ENCODE measurements at places on chromosomes 12 and 14.
A peak's percentile ranks its signal among the peaks of the same experiment; 100 is the strongest.

DNA sequence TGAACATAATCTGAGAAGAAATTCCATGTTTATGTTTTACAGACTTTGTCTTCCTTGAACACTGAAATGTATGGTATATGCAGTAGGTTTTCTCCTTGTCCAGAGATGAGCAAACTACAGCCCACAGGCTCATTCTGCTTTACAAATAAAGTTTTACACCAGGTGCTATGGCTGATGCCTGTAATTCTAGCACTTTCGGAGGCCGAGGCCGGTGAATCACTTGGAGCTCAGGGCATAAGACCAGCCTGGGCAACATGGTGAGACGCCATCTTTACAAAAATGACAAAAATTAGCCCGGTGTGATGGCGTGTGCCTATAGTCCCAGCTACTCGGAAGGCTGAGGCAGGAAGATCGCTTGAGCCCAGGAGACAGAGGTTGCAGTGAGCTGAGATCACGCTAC is 64.7 kb downstream of the LRP6 start:
- H3K4me1 ChIP-seq, result no peaks in the 10 kb centered on the region
- H3K27ac ChIP-seq, result no peak overlapping the region
- H3K36me3 ChIP-seq, result no peaks in the 10 kb centered on the region
- no peaks in the 10 kb centered on the region for H3K27me3 ChIP-seq
- no peak for DNase-seq

DNA sequence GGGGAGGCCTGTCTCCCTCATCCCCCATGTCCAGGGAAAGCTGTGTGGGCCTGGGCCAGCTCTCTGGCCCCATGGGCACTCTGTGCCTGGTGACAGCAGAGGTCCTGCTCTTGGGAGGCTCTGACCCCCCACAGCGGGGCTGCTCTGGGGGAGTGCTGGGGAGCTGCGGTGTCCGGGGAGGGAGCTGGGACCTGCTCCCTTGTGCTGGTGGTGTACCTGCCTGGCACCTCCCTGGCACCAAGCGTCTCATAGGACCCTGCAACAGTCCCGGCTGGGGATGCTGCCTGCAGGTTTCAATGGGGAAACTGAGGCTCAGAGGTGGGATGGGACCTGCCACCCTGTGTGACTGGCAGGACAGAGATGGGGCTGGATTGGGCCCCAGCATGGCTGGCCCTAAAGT is 111.3 kb downstream of the KIF26A start:
- no peaks in the 10 kb centered on the region for H3K27me3 ChIP-seq
- no peaks in the 10 kb centered on the region for H3K36me3 ChIP-seq
- no peak overlapping the region for H3K27ac ChIP-seq

DNA sequence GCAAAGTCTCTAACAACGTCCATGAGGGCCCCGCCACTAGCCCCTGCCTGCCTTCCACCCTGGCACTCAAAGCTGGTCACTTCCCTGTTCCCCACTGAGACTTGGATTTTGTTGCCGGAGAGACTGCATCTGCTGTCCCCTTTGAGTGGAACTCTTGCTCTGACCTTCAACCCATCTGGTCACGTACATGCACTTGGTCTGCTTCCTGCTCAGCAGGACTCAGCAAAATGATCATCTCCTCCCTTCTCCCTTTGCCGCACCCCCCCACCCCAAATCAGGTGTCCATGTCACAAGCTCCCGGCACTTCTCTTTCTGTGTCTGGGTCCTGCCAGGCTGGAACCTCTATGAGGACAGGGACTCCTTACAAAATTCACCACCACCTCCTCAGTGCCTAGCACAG is 180.9 kb downstream of the CHST11 start:
- no peaks in the 10 kb centered on the region for H3K27me3 ChIP-seq
- no peak for DNase-seq
- H3K36me3 ChIP-seq, result no peaks in the 10 kb centered on the region
- H3K4me3 ChIP-seq, result no peak overlapping the region
- no peaks in the 10 kb centered on the region for H3K4me1 ChIP-seq

DNA sequence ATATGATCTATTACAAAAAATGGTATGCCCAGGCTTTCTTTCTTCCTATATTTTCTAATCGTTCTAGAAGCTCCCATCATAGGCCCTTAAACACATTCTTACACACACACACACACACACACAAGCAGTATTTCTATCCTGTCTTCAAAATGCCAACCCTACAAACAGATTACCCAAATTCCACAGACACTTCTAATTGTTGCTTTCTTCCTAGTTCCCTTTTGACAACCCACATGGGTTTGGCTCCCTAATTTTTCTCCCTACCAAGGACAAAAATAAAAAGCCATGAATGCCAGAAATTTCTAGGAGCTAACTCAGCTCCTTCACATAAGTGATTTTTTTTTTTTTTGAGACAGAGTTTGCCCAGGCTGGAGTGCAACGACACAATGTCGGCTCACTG is 60.3 kb upstream of the NTF3 start:
- H3K27me3 ChIP-seq, result no peaks in the 10 kb centered on the region
- H3K36me3 ChIP-seq, result no peaks in the 10 kb centered on the region
- no peaks in the 10 kb centered on the region for H3K4me1 ChIP-seq
- no peak overlapping the region for H3K4me3 ChIP-seq
- no peak for DNase-seq

- DNase-seq, result no peak
- no peak overlapping the region for H3K27ac ChIP-seq
- peaks cover 10% of the 10 kb centered on the region for H3K27me3 ChIP-seq
- H3K36me3 ChIP-seq, result no peaks in the 10 kb centered on the region
Observed at GRCh38 chr12:22321638-22322037, 12.9 kb downstream of the ST8SIA1 start.

DNA sequence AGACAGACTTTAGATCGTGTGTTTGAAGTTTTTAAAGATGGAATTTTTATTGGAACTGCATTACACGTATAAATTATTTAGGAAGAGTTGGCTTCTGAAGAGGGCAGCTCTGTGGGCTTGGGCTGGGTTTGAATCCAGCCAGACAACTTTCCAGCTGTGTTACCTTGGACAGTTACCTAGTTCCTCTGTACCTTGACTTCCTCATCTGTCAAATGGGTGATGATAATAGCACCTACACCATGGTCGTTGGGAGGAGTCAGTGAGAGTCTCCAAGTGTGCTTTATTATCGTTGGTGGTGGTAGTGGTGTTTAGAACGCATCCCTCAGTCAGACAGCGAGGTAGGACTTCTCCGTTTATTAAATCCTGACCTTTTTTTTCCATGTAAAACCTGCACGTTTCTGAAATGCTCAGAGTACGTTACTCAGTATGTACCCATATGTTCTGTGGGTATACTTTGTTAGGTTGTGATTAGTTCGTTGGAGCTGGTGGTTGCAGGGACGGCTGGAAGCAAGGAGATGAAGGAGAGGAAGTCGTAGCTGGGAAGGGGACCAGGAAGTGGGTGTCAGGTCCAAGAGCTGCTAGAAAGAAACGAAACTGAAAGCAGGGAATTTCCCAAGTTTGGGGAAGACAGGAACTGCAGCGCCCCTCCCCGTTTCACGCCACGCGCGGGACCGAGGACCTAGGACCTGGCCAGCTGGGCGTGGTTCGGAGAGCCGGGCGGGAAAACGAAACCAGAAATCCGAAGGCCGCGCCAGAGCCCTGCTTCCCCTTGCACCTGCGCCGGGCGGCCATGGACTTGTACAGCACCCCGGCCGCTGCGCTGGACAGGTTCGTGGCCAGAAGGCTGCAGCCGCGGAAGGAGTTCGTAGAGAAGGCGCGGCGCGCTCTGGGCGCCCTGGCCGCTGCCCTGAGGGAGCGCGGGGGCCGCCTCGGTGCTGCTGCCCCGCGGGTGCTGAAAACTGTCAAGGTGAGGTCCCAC is at the start of gene OAS3:
OAS3 (plus strand) TSS at position 734 of the 979 bp plus-strand sequence; CDS start at position 791, 57 bp downstream.
- peaks cover 22% of the 10 kb centered on the region for H3K4me1 ChIP-seq
- peak within 1 kb of the TSS; percentile 67 for H3K4me3 ChIP-seq
- H3K27ac ChIP-seq, result peak within 1 kb of the TSS; percentile 68
- peak; percentile 22 for DNase-seq

DNA sequence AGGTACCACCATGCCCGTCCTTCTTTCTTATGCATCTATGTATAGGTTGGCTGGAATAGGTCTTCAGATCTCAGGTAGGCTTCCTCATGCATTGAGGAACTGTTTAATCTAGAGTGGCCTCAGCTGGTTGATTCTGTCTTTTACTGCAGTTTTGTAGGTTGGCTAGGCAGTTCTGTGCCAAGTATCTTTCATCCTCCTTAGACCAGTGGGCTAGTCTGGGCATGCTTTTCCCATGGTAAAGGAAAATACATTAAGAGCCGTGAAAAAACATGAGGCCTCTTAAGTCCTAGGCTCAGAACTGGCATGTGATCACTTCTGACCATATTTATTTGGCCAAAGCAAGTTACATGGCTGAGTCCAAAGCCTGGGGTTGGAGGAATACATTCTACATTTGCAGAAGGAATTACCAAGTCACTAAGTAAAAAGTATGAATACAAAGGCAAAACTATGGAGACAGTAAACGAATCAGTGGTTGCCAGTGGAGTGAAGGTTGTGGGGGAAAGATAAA is 137.3 kb downstream of the WIF1 start:
- H3K36me3 ChIP-seq, result no peaks in the 10 kb centered on the region
- H3K4me1 ChIP-seq, result no peaks in the 10 kb centered on the region
- DNase-seq, result no peak
- no peak overlapping the region for H3K27ac ChIP-seq

DNA sequence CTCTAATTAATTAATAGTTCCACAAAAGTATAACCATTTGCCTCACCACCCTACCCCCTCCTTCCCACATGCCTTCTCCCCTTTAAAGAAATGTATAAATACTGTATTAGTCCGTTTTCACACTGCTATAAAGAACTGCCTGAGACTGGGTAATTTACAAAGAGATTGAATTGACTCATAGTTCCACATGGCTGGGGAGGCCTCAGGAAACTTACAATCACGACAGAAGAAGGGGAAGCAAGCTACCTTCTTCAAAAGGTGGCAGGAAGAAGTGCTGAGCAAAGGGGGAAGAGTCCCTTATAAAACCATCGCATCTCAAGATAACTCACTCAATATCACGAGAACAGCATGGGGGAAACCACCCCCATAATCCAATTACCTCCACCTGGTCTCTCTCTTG is 8.2 kb upstream of the RESF1 start:
- H3K27ac ChIP-seq, result no peak overlapping the region
- no peaks in the 10 kb centered on the region for H3K27me3 ChIP-seq
- DNase-seq, result no peak
- H3K36me3 ChIP-seq, result no peaks in the 10 kb centered on the region
- no peak overlapping the region for H3K4me3 ChIP-seq
- H3K4me1 ChIP-seq, result no peaks in the 10 kb centered on the region

DNA sequence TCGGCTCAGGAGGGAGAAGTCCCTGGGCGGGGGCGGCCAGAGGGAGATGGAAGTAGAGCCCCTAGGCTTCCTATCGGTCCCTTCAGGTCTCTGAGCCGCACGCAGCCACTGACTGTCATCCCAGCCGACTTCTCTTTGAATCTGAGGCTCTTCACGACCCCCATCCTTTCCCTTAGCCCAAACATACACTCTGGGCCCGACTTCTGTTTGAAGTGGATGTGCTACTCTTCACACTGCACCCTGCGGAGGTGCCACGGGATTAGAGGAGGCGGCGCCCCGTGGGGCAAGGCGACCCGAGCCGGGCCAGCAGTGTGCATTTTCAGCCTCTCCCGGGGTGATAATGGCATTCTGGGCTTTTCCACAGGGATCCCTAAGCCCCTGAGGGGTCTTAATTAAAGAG is 6.0 kb upstream of the DACT1 start:
- no peak overlapping the region for H3K27ac ChIP-seq
- no peak overlapping the region for H3K4me3 ChIP-seq
- DNase-seq, result no peak

DNA sequence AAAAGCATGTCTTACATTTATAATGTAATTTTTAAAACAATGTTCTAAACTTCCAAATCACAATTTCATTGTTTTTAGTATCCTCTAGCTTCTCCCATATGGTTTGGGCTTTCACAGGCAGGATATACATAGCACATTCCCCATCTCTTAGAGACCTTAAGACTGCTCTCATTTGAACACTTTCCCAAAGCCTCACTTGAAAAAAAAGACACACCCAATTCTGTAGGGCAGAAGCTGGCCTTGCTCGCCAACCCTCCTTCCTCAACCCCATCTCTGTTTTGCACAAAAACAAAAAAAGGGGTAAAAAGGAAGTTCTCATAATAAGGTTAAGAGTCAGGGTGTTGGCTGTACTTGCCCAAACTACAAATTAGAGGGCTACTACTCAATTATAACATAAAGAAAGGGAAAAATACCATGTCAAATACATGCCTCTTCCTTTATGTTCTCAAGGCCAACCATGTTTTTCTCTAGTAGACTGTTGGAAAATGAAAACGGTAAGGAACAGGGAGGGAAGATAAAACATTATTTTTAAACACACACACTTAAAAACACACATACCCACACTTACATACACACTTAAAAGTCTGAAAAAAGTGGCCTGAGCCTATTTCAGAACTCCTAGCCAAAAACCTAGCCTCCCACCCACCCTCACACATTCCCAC is 9.9 kb upstream of the KANSL2 start:
- no peaks in the 10 kb centered on the region for H3K4me1 ChIP-seq
- DNase-seq, result no peak
- no peak overlapping the region for H3K27ac ChIP-seq
- no peaks in the 10 kb centered on the region for H3K27me3 ChIP-seq
- H3K4me3 ChIP-seq, result no peak overlapping the region

- H3K4me1 ChIP-seq, result peaks cover 12% of the 10 kb centered on the region
- no peak for DNase-seq
- H3K36me3 ChIP-seq, result no peaks in the 10 kb centered on the region
- no peak overlapping the region for H3K4me3 ChIP-seq
Observed at GRCh38 chr12:123099560-123100192, 51.2 kb downstream of the PITPNM2 start.

DNA sequence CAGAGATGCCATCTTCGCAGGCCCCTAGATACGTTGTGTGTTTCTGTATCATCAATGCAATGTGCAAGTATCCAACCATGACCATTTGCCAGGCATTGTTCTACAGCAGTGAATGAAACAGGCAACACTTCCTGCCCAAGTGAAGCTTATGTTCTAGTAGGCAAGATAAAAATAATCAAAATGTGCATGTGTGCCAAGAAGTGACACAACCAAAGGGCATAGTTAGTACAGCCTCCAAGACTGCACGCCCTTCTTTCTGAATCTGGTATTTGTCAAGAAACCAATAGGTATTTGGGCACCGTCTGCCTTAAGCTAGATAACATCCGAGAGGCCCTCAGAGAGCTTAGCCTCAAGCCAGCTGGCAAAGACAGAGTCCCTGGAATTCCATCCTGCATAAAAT is 152.0 kb downstream of the TMEM132C start:
- H3K36me3 ChIP-seq, result no peaks in the 10 kb centered on the region
- H3K27ac ChIP-seq, result no peak overlapping the region
- no peaks in the 10 kb centered on the region for H3K4me1 ChIP-seq
- H3K4me3 ChIP-seq, result no peak overlapping the region
- no peaks in the 10 kb centered on the region for H3K27me3 ChIP-seq

GRCh38 chr14:75822522-75823141 is 159.2 kb downstream of the TGFB3 start:
- H3K4me3 ChIP-seq, result no peak overlapping the region
- H3K36me3 ChIP-seq, result no peaks in the 10 kb centered on the region
- peaks cover 31% of the 10 kb centered on the region for H3K4me1 ChIP-seq

GRCh38 chr12:132582582-132583410 is 27.6 kb downstream of the LRCOL1 start:
- DNase-seq, result no peak
- H3K36me3 ChIP-seq, result peaks cover 11% of the 10 kb centered on the region
- no peak overlapping the region for H3K27ac ChIP-seq

GRCh38 chr12:25074954-25075353 is 120.0 kb downstream of the DNAI7 start:
- H3K36me3 ChIP-seq, result no peaks in the 10 kb centered on the region
- no peaks in the 10 kb centered on the region for H3K4me1 ChIP-seq
- H3K27ac ChIP-seq, result no peak overlapping the region

Data from HCT116 (cell line).